GM23338 (cell line): ENCODE measurements at places on chromosomes 13 and 19. TPM values are rescaled to one million over a fixed set of nuclear protein-coding genes. Genes with fewer than 3 reads are reported as not detected.

DNA sequence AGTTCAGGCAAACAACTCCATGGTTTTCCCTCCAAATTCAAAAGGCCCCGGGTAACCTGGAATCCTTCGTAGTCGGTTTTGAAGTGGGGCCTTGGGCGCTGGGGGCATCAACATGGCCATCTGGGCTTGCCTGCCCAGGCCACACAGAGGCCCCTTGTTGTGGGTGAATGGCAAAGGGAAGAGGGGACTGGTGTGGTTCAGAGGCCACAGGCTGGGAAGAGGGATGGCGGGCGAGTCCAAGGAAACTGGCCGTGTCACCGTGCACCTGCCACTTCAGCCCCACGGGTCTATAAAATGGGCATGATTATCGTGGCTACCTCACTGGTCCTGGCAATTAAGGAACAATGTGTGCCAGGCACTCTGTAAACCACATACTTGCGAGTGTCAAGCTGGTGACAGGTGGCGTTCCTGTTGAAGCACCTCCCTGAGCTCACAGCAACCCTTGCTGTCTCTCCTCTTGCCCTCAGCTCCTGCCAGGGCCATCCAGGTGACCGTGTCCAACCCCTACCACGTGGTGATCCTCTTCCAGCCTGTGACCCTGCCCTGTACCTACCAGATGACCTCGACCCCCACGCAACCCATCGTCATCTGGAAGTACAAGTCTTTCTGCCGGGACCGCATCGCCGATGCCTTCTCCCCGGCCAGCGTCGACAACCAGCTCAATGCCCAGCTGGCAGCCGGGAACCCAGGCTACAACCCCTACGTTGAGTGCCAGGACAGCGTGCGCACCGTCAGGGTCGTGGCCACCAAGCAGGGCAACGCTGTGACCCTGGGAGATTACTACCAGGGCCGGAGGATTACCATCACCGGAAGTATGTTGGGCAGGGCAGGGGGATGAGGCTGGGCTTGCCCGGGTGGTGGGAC lies 1.3 kb downstream of the LSR start:
- DNase-seq = no peak
- no peak overlapping the region for H3K27ac ChIP-seq
- peak overlapping the region; percentile 83 for H3K4me3 ChIP-seq

Gene PEX11G
- 1.2 and 2.2 TPM in 2 replicates for total RNA-seq

Gene ZFP14
- total RNA-seq = 9.5 and 10.4 TPM in 2 replicates

Gene CEACAM1
- total RNA-seq = 0.78 and 3.0 TPM in 2 replicates

DNA sequence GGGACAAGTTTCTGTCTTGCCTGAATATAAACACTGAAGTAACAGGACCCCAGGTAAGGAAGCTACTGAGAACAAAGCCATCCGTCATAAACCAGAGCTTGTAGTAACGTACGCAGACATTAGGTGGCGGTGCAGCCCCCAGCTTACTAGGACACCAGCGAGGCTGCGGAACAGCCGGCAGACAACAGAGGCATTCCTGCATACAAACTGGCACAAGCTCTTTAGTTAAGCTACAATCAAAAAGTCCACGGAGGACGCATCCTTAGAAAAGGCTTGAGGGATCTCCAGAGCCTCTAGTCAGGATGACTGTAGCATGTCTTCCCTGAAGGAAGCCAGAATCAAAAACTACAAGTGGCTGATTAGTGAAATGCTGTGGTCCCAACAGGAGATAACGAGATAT lies 26.2 kb downstream of the ZNF160 start:
- no peak overlapping the region for H3K27ac ChIP-seq
- H3K4me1 ChIP-seq = no peaks in the 10 kb centered on the region
- DNase-seq = peak; percentile 97
- no peak overlapping the region for H3K4me3 ChIP-seq
- H3K36me3 ChIP-seq = peaks cover 14% of the 10 kb centered on the region

GRCh38 chr19:32469795-32470194 lies 64.2 kb downstream of the DPY19L3 start:
- DNase-seq = no peak
- H3K27me3 ChIP-seq = no peaks in the 10 kb centered on the region
- H3K27ac ChIP-seq = no peak overlapping the region
- no peaks in the 10 kb centered on the region for H3K4me1 ChIP-seq
- H3K4me3 ChIP-seq = no peak overlapping the region

GRCh38 chr19:10565028-10565566 lies 713 bp downstream of the KRI1 start:
- peak; percentile 75 for DNase-seq
- no peaks in the 10 kb centered on the region for H3K27me3 ChIP-seq
- peak overlapping the region; percentile 92 for H3K4me3 ChIP-seq
- H3K4me1 ChIP-seq = peaks cover 23% of the 10 kb centered on the region
